Stomach (tissue), 19 donors: ENCODE measurements at places on chromosomes 5 and 9. TPM values are rescaled to one million over a fixed set of nuclear protein-coding genes. Genes with fewer than 3 reads are reported as not detected.

Gene LHFPL2
- 20.5 TPM for total RNA-seq

DNA sequence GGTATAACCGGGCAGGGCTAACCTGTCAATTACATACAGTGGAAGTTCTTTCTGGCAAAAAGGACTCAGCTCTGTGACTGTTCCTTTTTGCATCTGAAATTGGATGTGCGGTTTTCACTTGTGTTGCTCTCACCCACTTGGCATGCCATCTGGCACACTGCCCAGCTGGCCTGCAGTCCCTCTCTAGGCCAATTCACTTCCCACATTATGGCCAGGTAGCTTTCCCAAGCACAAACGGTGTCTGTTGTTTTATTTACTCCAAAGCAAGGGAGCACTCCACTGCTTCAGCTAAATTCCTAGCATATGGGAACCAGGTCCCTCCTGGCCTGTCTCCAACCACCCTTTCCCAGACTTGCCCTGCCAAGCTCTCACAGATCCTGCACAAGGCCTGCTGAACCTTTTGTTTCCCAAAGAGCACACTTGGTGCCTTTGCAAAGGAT lies 132.5 kb downstream of the SEMA6A start:
- peak; percentile 46 for DNase-seq

GRCh38 chr9:127142931-127143464 lies 20.6 kb upstream of the ANGPTL2 start:
- no peak for DNase-seq

Gene CDH9
- total RNA-seq, result not detected

DNA sequence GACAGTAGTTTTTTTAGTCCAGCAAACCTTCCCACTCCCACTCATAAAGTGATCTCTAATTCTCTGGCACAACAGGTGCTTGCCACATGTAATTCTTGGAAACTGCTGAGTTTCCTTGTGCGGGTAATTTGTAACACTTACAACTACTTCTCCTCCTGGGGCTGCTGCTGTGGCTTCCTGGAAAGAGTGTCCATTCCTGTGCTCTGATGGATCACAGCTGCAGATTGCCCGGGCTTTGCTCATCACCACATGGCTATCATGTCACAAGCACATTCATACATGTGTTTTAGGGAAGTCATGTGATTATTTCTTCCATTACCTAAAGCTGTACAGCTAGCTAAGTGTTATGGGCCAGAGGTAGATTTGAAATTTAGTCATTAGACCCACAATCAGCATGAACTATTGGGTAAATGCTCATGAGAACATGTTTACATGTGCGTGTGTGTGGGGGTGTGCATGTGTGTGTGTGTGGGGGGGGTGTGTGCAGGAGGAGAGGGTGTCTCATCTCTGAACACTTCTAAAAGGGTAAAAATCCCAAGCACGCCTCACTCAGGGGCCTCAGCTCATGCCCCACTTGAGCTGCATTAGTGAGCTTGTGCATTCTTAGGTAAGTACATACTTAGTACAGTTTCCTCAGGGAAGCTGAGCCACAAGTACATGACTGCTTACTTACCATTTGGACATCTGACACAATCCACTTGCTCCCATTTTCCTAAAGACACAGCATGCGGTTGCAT lies 118.1 kb upstream of the CCDC112 start:
- DNase-seq, result peak; percentile 72

- peak; percentile 43 for DNase-seq
These were observed 13.1 kb upstream of the NCS1 start for GRCh38 chr9:130159057-130159456.

GRCh38 chr5:146541958-146542849 lies 26.2 kb upstream of the GPR151 start:
- DNase-seq, result peak; percentile 86

GRCh38 chr5:92371889-92372235 lies 988.7 kb upstream of the ARRDC3 start:
- no peak for DNase-seq

Gene CARTPT
- total RNA-seq, result not detected

GRCh38 chr9:118330191-118330986 lies 626.2 kb downstream of the TLR4 start:
- no peak for DNase-seq

DNA sequence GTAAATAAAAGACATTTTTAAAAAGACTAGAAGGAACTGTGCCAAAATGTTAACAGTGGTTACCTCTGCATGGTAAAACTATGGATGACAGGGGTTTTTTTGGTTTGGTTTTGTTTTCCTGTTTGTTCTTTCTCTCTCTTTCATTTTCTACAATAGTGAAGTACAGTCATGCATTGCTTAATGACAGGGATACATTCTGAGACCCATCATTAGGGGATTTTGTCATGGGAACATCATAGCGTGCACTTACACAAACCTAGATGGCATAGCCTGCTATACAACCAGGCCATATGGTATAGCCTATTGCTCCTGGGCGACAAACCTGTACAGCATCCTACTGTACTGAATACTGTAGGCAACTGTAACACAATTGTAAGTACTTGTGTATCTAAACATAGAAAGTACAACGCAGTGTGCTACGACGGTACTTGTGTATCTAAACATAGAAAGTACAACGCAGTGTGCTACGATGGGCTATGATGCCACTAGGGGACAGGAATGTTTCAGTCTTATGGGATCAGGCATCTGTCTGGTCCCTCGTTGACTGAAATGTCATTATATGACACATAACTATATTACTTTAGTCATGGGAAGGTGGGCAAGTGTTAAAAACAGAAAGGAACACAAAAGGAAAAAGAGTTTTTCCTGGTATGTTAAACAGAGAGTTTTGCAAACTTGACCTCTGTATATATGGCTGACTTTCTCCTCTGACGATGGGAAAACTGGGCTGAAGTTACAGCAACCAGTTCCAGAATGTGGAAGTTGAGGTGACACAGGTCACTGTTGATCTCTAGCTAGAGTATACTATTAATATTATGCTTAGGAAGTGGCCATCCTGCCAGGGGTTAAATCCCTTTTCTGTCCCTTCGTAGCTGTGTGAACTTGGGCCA lies 7.4 kb upstream of the ADAM19 start:
- no peak for DNase-seq

Gene GLDC
- not detected for total RNA-seq

Gene CCNH
- total RNA-seq, result 213 TPM

GRCh38 chr9:89842267-89842768 lies 237.5 kb downstream of the GADD45G start:
- peak; percentile 67 for DNase-seq

DNA sequence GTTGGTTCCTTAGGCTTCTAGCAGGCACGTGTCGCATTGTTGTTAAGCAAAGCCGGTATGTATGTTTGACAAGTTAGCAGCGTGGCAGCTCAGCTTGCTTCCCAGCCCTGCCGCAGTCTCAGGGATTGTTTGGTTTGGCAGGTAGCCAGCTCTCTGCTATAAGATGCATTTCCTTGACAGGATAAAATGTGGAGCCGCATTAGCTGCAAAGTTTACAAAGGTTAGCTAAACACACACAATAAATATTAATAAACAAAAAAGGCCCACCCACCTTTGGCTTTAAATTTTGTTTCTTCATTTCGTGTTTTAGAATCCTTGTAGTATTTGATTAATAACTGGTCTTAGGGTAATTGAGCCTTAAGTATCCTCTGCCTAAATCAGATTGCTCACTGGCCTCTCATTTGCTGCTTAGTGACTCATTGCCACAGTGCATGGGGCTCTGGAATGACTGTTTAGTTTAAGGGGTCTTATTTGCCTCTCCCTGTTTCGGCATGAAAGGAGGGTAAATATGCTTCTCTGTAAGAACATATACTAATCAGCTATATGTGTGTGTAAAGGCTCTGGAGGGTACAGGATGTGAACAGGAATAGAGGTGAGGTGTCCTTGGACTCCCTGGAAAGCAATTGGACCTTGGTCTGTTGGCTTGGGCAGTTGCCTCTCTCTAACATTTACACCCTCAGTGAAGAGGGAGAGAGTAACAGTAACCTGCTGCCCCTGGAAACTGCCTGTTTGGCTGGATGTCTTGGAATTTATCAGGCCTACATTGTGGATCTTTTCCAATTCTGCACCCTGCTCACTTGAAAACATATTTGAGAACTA lies 122.0 kb downstream of the GDNF start:
- peak; percentile 88 for DNase-seq

DNA sequence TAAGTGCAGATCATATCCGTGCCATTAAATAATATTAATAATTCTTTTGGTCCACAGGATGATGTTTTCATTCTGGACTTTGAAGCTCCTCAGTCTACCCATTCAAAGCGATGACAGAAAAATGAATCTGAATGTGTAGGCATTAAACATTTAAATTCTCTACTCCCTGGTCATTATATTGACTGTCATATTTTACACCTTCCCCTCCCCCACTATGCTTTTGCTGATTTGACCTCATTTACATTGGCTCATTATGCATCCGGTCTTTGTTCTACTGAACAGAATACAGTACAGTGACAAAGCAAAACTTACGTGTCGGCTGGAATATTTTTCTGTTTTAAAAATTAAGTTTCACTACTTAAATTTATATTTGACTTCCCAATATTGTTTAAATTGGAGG lies 289.7 kb upstream of the TMEM161B start:
- DNase-seq, result no peak

- no peak for DNase-seq
These were observed 400.8 kb upstream of the PIK3R1 start for GRCh38 chr5:67814569-67815311.

GRCh38 chr5:132758451-132758850 lies 11.2 kb downstream of the CCNI2 start:
- no peak for DNase-seq

Gene CCNI2
- total RNA-seq, result not detected

Gene KIF20A
- not detected for total RNA-seq

DNA sequence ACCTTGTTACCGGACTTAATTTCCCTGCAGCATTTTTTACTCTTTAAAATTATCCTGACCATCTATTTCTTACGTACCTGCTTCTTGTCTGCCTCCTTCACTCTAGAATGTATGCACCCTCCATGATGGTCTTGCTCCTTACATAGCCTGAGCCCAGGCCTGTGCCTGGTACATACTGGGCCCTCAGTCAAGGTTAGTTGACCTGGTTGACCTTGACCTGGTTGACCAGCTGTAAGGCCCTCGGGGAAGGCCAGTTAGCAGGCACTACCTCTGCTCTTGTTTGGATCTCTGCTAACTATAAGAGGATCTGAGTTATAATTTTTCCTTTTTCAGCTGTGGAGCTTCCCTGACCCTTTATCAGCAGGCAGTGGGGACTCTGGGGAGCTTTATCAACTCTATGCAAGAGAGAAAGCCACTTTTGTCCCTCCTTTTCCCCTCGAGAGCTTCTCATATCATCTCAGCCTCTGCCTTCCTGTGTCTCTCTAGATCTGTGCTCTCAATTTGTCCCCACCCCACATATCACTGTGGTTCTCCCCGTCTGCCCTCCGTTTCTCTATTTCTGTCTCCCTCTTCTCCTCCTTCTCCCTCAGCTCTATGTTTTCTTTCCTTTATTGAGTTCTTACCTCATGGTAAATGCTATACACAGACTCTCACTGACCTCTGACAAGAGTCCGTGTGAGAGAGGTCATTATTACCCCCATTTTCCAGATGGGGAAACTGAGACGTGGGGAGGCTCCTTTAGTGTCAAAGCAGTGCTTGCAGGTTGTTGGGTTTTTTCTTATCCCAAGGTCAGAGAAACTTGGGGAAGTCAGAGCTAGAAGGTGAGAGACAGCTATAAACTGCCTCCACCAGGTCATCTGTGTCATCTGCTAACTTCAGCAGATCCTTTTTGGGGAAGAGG lies 28.6 kb downstream of the SPRY4 start:
- DNase-seq, result no peak

- no peak for DNase-seq
These were observed 309.0 kb upstream of the FBXL7 start for GRCh38 chr5:15191012-15191411.

Gene LCN10
- 9.3 TPM for total RNA-seq

DNA sequence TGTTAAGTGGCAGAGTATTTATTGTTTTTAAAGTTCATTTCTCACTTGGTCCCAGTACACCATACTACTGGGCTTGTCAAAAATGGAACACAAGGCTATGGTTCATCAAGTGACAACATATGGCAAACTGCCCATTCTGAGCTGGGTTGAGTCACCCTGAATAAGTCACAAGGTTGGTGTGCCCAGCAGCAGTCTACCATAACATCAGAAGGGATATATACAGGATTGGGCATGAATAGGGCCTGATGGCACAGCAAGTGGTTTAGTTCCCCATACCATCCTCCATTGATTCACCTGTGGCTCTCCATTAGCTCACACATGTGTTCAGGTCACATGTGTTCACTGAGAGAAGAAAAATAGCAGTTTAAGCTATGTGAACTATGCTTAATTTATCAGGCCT lies 249.8 kb upstream of the PRDM9 start:
- DNase-seq, result no peak

- no peak for DNase-seq
These were observed 92.3 kb downstream of the BOD1 start for GRCh38 chr5:173524136-173524535.

DNA sequence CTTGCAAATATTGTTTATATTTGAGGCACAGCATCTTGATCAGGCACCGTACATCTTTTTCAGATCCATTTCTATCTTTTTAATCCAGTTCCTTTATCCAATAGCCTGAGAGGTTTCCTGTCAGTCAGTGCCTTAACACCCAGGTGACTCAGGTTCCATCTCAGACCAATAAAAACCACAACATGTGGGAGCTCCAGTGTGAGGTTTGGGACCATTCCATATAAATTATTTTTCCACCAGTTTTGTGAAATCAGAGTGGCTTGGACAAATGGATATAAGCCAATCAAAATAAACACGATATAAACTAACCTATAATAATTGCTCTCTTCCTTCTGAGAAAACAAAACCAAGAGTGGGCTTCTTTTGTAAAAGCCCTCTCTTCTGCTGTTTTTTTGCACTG lies 351.3 kb downstream of the NTRK2 start:
- no peak for DNase-seq

GRCh38 chr9:109349421-109349846 lies 28.6 kb upstream of the EPB41L4B start:
- DNase-seq, result peak; percentile 61

- no peak for DNase-seq
These were observed 251.4 kb downstream of the GLIS3 start for GRCh38 chr9:4048441-4048840.

Gene CCDC180
- total RNA-seq, result 6.2 TPM

- peak; percentile 87 for DNase-seq
These were observed 92.7 kb downstream of the DAB2IP start for GRCh38 chr9:121744002-121744686.

DNA sequence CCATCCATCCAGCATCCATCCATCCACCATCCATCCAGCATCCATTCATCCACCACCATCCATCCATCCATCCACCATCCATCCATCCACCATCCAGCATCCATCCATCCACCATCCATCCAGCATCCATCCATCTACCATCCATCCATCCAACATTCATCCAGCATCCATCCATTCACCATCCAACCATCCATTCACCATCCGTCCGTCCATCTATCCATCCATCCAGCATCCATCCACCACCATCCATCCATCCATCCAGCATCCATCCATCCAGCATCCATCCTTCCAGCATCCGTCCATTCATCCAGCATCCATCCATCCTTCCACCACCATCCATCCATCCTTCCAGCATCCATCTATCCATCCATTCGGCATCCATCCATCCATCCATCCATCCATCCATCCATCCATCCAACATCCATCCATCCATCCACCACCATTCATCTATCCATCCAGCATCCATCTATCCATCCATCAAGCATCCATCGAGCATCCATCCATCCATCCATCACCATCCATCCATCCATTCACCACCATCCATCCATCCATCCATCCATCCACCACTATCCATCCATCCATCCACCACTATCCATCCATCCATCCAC lies 32.4 kb upstream of the WDR5 start:
- DNase-seq, result no peak

GRCh38 chr5:138275379-138275782 lies 960 bp upstream of the GFRA3 start:
- DNase-seq, result no peak

Gene GABRA1
- not detected for total RNA-seq

Gene CCL28
- total RNA-seq, result 5.5 TPM
